ENCODE measurements at places on chromosomes 5 and 9. TPM values are rescaled to one million over a fixed set of nuclear protein-coding genes. Genes with fewer than 3 reads are reported as not detected.
A peak's percentile ranks its signal among the peaks of the same experiment; 100 is the strongest.

GRCh38 chr5:140072812-140073211 is 29.7 kb upstream of the NRG2 start:
- no peak for DNase-seq

DNA sequence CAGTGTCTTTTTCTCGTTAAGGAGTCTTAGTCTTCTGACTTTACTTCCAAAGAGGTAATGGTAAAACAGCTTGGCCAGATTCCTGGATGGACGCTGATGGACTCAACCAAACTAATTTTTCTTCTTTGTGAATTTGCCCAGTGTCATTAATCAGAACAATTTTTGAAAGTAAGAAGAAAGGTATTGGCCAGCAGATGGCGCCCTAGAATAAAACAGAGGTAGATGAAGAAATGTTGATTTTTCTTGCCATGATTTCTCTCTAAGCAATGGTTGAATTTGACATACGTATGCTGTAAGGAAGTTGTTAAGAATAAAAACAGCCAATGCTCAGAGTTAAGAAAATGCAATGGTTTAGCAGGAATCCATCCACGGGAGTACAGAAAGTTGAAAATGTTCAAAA is 500.0 kb downstream of the DIRAS2 start:
- DNase-seq: peak; percentile 54

- no peak for DNase-seq
Observed at GRCh38 chr9:84174486-84174885, 166.1 kb downstream of the SLC28A3 start.

DNA sequence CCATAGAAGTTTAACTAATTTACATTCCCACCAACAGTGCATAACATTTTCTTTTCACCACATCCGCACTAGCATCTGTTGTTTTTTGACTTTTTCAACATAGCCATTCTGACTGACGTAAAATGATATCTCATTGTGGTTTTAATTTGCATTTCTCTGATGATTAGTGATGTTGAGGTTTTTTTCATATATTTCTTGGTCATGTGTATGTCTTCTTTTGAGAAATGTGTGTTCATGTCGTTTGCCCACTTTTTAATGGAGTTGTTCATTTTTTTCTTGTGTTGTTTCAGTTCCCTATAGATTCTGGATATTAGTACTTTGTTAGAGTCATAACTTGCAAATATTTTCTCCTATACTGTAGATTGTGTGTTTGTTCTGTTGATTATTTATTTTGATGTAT is 163.4 kb downstream of the FER start:
- DNase-seq: no peak

GRCh38 chr5:138610918-138611677 is 35.9 kb upstream of the HSPA9 start:
- DNase-seq: no peak

- peak; percentile 17 for DNase-seq
Observed at GRCh38 chr5:113378959-113379541, 55.7 kb downstream of the TSSK1B start.

GRCh38 chr5:180699042-180699441 is 40.8 kb downstream of the OR2Y1 start:
- DNase-seq: no peak

DNA sequence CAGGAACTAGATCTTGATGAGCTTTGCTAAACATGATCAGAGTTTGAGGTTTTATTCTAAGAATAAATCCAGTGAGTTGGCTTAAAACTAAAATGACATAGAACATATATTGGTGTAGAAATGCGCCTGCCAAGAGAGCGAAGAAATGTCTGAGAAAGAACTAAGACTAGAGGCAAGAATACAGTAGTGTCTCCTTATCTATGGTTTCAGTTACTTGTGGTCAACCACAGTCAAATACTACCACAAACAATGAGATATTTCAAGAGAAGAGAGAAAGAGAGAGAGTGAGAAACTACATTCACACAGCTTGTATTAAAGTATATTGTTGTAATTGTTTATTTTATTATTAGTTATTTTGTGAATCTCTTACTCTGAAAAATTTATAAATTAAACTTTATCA is 254.4 kb upstream of the CDH10 start:
- DNase-seq: no peak

DNA sequence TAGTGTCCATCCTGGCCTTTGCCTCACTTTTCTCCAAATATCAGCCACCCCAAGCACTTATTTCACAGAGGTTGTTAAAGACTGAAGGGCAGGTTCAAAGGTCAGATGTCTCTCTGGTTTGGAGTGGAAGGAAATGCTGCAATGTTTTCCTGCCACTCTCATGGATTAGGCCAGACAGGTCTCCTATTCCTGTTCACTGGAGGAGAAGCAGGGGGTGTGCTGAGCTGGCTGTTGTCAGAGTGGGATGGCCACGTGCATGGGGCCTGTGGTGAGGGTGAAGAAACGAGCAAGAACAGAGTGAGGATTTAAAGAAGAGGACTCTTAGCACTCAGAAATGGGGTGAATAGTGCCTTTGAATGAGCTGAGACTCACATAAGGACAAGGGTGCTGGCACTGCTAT is 6.7 kb downstream of the TMEM8B start:
- DNase-seq: no peak

DNA sequence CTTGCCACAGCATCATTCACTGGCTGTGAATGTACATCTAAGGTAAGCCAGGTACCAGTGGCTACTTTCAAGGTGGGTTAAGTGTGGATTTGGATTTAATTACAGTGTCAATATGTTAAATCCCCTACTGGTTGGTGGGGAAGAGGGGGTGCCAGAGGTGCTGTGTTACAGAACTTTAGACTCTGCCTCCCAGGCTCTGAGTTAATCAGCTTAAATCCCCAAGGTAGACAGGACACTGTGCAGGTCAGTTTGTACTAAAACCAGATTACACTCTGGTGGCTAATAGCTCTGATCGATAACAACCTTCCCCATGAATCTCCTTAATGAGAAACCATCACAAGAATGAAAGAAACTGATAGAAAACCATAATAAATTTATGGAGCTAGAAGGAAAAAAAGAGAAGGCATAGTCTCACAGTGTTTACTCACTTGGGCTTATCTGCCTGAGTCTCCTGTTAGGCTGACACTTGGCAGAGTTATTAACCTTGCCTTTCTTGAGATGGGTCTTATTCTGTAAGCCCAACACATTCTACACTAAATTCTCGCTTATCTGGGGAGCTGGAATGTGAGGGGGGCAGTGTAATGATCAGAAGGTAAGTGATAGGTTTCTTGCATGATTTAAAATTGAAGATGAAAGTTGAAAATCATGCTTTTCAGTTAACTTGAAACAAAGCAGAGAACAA is 106.8 kb downstream of the LMNB1 start:
- DNase-seq: no peak

DNA sequence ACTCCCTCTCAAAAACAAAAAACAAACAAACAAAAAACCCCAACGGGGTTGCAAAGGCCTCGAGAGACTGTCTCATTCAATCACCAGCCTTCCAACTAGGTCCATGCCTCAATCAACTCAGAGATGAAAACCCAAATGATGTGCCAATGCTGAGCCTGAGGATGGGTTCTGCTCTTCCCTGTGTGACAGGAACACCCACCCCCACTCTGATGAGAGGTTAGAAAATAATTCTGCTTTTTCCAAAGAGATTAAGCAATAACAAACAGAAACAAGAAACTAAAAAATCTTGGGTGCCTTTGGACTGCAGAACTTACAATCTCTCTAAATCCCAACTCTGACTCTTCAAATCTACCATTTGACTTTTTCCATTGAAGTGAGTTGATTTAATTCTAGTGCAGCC is 25.5 kb upstream of the FBP1 start:
- DNase-seq: no peak

- DNase-seq: no peak
Observed at GRCh38 chr5:81212211-81212751, 20.8 kb upstream of the CKMT2 start.

GRCh38 chr5:138873466-138874221 is 1.5 kb downstream of the LRRTM2 start:
- no peak for DNase-seq

- DNase-seq: no peak
Observed at GRCh38 chr9:128175726-128176125, 15.6 kb downstream of the CIZ1 start.

GRCh38 chr5:132054697-132055440 is 5.6 kb upstream of the IL3 start:
- no peak for DNase-seq

GRCh38 chr5:180114304-180115003 is 42.9 kb upstream of the RNF130 start:
- no peak for DNase-seq

- DNase-seq: no peak
Observed at GRCh38 chr5:1037123-1037670, 28.6 kb downstream of the NKD2 start.

DNA sequence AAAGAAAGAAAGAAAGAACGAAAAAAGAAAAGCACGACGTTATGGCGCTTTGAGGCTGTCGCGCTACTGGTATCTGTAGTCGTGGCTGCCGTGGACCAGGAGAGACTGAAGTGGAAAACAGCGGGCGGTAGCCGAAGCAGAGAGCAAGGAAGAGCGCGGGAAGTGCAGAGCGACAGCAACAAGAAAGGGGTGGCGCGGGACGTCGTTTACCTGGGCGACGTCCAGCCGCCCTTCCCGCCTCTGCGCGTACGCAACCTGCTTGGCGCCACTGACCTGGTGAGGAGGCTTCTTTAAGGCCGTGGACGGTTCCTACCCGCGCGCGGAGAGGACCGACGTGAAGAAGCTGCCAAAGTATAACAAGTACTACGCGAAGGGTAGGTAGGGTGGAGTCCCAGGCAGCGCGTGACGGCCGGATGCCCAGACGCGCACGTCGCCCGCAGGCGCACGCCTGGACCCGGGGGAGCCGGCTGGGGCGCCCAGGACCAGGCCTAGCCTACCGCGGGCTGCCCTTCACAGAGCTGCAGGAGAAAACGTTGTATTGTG is 15.4 kb downstream of the CCL28 start:
- peak; percentile 62 for DNase-seq

DNA sequence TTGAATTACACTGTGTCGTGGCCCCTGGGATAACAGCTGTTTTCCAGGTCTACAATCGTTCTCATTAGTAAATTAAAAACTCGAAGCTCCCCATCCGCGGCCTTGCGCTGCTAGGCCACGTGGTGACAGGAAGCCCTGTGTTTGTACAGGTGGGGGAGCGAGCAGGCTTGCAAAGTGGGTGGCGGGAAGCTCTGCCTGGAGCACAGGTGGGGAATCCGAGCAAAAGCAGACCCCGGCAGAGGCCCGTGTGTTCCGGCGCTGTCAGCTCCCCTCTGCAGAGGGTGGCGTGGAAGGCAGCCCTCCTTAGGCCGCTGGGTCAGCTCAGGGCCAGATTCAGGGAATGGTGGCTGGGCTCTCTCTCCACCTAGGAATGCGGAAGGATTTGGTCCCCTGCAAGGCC is 59.5 kb upstream of the ERCC6L2 start:
- no peak for DNase-seq

DNA sequence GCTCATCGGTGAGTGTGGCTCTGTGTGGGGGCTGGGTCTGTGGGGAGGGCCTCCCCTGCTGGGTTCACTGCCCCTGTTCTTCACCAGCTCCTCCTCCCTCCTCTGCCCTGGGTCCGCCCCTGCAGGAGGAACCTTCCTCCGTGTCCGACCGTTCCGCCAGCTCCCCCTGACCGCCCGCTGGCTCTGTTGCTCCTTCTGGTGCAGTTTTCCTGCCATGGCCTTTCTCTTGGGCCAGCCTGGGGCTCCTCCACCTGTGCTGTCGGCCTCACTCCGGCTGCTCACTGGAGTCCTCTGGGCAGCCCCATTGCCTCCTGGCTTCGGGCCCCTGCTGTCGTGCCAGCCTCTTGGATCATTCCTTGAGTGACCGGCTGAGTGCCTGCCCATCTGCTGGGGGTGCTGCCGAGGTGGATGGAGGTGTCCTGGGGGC is 12.3 kb downstream of the RNU6ATAC start:
- no peak for DNase-seq

- no peak for DNase-seq
Observed at GRCh38 chr9:78001946-78002731, 29.5 kb downstream of the GNAQ start.

DNA sequence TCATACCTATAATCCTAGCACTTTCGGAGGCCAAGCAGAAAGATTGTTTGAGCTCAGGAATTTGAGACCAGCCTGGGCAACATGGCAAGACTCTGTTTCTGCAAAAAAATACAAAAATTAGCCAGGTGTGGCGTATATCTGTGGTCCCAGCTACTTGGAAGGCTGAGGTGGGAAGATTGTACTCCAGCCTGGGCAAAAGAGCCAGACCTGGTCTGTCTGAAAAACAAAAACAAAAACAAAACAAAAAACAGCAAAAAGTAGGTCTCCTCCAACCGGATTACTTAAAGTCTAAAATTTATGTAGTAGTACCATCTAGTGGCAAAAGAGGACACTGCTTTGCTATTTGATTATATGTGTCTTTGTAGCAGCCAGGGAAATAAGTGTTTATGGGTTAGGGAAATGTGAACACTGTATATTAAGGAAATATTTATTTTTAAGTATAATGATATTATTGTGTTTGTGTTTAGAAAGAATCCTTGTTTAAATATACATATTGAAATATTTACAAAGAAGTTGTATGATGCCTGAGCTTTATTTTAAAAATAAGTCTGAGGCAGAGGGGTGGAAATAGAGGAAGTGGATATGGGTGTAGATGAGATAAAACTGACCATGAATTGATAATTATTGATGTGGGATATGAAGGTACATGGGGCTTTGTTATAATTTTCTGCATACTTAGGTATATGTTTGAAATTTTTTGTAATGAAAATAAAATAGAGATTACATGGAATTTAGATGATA is 20.0 kb downstream of the APC start:
- DNase-seq: peak; percentile 63

- DNase-seq: no peak
Observed at GRCh38 chr5:17037751-17038150, 101.7 kb upstream of the MYO10 start.

- no peak for DNase-seq
Observed at GRCh38 chr9:92171822-92172221, 56.6 kb upstream of the SPTLC1 start.

- DNase-seq: no peak
Observed at GRCh38 chr5:4513381-4513780, 626.7 kb upstream of the ADAMTS16 start.

DNA sequence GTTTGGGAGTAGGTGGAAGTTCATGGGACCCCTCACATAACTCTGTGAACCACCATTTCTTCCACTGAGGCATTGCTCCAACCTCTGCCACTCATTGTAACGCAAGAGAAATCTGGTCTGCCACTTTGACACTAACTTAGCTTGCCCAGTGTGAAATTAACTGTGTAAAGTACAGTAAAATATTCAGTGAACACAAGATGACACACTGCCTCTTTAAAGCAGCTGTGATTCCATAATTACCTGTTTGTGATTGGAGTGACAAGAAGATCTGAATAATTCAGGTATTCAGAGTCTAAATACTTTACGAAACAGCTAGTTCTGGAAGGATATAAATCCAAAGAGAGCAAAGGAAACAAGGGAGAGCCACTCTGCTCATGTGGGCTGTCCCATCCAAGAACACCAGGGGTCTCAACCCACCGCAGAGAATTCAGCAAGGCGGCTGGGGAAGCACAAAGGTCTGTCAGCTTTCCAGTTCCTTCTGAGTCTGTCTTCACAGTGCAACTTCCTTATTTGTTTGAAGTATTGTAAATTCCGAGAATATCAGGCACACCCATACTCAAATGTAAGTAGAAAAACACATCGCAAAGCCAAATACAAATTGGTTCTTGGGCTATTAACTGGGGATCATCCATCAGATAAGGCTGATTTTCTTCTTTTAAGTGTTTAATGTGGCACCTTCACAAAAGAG is 86.9 kb downstream of the GNAQ start:
- peak; percentile 89 for DNase-seq

The ABCA2 gene
- 99.1 TPM for total RNA-seq

The MIER3 gene
- 11.0 TPM for total RNA-seq

The WDR38 gene
- total RNA-seq: not detected

The BTNL8 gene
- under 0.01 TPM for total RNA-seq

The PCDHB12 gene
- not detected for total RNA-seq

The OLFML2A gene
- total RNA-seq: 1.9 TPM

The SPAG8 gene
- 3.2 TPM for total RNA-seq

The SLF1 gene
- total RNA-seq: 2.4 TPM

The FOXI1 gene
- total RNA-seq: not detected

The IDNK gene
- 6.5 TPM for total RNA-seq
